ENCODE measurements at places on chromosomes 1 and 21.

DNA sequence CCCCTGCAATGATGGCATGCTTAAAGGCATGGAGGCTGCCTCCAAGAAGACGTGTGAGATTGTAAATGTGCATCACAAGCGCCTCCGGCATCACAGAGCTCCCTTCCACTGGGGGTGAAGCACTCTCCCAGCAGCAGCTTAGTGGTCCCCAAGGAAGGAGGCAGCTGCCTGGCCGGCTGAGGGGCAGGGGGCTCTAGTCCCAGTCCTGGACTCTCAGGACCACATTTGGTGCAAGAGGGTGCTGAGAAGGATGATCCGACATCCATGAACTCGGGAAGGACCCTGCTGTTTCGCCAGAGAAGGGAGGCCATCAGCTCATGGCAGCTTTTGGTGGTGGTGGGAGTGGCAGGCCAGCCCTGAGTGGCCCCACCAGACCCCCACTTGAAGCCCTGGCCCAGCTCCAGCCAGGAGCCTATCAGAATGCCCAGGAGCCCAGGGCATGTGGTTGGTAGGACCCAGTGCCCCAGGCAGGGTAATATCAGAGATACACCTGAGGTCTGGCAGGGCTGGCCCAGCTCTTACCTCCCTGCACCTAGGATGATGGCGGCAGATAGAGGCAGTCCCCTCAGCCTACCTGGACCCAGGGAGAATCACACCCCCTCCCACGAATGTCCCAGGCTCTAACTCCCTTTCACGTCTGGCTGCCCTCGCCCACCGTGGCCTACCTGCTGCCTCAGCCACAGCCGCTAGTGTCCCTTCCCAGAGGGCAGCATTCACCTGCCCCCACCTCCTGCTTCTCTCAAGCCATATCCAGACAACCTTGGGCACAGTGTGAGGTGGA is 2.4 kb upstream of the WNT9A start:
- DNase-seq = no peak

DNA sequence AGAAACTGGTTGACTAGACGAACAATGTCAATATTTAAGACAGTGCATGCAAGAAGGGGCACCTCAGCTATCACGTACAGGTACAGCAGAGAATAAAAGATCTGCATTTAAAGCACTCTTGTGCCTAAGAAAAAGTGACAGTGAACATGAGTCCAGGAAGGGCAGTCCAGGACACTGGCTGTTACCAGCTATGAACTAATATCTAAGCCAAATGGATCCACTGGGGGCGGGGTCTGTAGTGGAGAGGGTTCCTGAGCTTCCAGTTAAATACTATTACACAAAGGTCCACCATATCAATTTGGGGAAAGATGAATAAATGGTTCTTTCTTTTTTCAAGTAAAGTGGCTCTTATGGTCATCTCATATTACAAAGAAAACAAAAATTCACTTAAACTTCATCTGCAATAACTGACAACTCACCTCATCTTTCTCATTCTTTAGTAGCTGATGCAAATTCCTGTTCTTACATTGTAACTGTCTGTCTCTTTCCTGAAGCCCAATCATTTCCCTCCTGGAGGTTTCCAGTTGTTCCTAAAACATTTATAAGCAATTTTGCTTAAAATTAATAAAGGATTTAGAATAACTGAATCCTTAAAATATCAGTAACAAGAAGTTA is 24.5 kb downstream of the SSX2IP start:
- no peak for DNase-seq

GRCh38 chr1:9441451-9442133 is 97.7 kb upstream of the SLC25A33 start:
- DNase-seq = no peak

DNA sequence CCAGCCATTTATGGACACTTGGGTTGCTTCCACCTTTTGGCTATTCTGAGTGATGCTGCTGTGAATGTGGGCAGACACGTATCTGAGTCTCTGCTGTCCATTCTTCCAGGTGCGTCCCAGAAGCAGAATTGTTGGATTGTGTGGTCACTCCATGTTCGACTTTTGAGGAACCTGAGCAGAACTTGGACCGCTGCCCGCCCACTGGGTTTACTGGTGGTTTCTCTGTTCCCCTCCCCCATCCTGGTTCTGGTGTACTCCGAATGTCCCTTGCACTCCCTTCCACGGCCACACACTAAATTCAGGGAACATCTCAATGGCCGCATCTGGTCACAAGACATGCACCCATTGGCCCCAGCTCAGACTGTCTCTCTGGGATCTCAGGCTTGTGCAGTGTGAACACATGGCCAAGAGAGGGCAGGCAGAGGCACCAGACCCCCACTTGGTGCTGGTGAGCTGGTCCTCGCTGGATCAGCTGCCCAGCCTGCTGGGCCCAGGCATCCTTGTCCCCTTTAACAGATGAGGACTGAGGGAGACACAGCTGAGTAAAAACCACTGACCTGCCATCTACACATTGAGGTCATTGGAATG is 565.1 kb downstream of the NPHP4 start:
- no peak for DNase-seq

GRCh38 chr21:46304955-46305354 is 18.7 kb downstream of the C21orf58 start:
- DNase-seq = no peak

DNA sequence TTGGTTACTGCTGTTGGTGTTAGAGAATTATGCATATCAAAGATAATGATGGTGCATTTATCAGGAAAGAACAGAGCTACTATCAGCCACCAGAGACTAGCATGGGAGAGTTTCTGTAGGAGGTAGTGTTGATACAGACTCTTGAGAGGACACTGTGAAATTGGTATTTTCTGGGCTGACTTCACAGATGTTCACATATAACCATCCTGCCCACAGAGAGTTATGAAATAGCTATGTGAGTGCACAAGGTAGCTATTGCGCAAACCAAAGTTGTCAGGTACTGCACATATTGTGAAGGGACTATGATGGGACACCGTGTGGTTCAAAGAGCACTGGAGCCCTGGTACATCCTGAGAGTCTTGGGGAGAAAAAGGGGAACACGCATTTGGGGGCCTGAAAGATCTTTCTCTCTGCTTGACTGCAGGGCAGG is 1.4 kb upstream of the TLCD4 start:
- no peak for DNase-seq

- no peak for DNase-seq
Observed at GRCh38 chr1:11770011-11770410, 8.0 kb downstream of the C1orf167 start.

DNA sequence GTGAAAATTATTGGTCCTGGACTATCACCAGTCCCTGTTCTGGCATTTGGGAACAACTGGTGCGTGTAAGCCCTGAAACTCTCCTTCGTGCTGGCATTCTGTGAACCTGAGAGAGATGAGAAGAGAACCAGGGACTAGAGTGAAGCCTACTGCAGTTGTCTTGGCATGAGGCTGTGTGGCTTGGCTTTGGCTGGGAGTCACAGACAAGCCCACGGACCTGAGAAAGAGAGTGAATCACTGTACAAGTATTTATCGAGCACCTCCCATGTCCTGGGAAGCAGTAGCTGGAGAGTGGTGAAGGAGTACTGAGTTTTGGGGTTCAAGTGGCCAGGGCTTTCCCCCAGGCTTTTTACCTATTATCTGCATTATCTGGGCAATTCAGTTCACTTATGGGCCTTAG is 63.3 kb downstream of the FGGY start:
- no peak for DNase-seq

DNA sequence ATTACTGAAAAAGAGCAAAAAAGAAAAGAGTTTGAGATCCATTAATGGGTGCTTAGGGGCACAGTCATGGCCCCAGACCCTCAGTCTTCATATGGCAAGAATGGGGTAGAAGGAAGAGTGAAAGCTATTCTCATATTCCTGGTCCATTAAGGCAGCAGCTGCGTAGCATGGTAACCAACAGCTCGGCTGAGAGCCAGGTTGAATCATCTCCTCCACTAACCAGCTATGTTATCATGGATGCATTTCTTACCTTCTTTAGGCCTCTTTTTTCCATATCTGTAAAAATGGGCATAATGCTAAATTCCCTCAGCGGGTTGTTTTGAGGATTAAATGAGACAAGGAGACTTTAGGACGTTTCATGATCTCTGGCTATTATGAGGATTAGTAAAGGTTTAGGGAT is 15.0 kb upstream of the SARS1 start:
- no peak for DNase-seq

DNA sequence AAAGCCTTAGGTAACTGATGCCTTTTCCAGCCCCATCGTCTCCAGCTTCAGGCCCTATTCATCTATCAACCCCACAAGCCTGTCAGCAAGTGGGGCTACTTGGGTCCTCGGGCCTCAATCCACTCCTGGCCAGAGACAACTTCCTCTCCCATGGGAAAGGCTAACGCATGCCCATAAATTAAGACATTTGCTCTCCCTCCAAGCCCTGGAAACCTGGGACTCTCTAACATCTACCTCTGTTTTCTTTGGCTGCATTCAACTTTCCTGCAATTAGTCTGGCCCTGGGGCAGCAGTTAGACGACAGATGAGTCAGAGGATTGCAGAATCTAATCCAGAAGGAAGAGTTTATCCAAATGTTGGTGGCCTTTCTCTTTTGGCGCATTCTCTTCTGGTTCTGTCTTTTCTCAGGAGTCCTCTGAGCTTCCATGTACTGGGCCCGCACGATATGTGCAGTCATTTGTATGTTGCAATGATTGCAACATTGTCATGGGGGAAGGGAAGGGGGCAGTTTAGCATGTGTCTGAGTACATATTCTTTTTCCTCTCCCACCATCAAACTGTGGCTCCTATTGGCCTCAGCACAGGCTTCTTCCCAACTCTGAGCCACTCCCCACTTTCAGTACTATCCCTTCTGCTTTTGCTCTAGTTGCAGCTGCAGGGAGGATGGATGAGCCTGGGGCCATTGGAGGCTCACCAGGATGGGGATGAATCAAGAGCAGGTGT is 54.4 kb downstream of the NAV1 start:
- DNase-seq = no peak

DNA sequence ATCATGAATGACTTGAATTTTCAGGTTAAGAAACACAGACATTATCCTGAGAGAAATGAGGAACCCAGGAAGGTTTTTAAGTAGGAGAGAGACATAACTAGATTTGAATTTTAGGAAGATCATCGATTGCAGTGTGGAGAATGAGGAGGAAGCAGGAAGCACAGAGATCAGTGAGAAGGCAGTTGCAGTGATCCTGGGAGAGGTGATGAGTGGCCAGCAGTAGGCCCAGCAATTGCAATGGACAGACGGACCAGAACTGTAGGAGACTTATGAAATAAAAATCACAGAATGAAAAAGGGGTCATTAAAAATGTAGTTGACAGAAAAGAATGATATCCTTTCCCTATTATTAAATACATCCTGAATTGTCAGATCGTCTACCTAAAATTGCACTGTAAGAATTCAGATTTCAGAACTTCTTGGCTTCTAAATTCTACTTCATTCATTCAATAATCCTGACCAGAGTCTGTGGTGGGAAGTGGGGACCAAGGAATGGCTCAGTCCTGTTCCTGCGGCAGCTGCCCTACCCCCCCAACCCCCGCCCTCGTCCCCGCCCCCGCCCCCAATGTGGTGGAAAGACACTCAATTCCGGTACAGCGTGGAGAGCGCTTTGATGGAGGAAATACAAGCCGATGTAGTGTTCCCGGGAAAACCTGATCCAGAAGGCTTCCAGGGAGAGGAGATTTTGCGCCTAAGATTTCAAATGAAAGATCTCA is 35.1 kb downstream of the SLC2A1 start:
- no peak for DNase-seq

- no peak for DNase-seq
Observed at GRCh38 chr1:116380499-116381242, 7.6 kb downstream of the ATP1A1 start.
